ENCODE measurements at places on chromosomes 5 and 9.

DNA sequence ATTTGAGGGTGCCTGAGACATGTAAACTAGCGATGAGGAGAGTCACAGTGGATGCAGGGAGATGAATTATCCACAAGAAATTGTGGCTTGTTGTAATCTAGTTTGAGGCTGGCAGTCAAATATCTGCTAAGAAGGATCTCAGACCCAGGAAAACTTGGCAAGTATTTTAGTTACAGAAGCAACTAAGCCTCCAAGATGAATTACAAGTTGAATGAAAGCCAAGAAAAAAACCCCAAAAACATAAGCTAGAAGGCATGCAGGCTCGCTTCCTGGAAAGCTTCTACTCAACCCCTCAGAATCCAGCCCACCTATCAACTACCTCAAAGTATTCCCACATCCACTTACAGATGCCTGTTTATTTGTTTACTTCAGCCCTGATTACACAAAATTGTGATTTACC is 696.9 kb downstream of the MAT2B start:
- no peak for DNase-seq

- DNase-seq: peak; percentile 2
Observed at GRCh38 chr9:92714016-92714415, 44.1 kb upstream of the IPPK start.

- no peak for DNase-seq
Observed at GRCh38 chr9:110089681-110090370, 118.1 kb downstream of the C9orf152 start.

GRCh38 chr9:113511047-113511521 is 47.6 kb downstream of the RGS3 start:
- no peak for DNase-seq

All from HuH-7.5 (cell line).